ENCODE measurements at places on chromosomes 5 and 9. TPM values are rescaled to one million over a fixed set of nuclear protein-coding genes. Genes with fewer than 3 reads are reported as not detected.
A peak's percentile ranks its signal among the peaks of the same experiment; 100 is the strongest.

Gene GPR21
- total RNA-seq: not detected

DNA sequence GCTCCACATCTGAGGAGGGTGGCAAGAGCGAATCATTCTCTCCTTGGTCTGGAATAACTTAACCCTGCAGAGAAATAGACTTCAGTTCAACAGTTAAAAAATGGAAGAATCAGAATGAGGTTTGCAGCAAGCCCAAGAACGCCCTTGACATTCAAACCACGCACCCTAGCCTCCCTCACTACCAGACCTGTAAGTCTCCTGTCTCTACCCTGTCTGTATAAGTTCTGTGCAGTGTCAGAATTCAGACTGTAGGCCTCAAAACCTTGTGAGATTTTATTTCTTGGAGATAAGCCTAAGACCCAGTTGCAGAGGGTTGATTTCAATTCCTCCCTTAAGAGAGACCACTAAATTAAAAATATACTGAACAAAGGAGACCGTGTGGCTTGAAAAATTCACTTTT is 35.8 kb upstream of the PLPP1 start:
- H3K27me3 ChIP-seq: no peaks in the 10 kb centered on the region
- H3K27ac ChIP-seq: peak overlapping the region; percentile 93
- H3K36me3 ChIP-seq: no peaks in the 10 kb centered on the region
- H3K4me3 ChIP-seq: no peak overlapping the region

DNA sequence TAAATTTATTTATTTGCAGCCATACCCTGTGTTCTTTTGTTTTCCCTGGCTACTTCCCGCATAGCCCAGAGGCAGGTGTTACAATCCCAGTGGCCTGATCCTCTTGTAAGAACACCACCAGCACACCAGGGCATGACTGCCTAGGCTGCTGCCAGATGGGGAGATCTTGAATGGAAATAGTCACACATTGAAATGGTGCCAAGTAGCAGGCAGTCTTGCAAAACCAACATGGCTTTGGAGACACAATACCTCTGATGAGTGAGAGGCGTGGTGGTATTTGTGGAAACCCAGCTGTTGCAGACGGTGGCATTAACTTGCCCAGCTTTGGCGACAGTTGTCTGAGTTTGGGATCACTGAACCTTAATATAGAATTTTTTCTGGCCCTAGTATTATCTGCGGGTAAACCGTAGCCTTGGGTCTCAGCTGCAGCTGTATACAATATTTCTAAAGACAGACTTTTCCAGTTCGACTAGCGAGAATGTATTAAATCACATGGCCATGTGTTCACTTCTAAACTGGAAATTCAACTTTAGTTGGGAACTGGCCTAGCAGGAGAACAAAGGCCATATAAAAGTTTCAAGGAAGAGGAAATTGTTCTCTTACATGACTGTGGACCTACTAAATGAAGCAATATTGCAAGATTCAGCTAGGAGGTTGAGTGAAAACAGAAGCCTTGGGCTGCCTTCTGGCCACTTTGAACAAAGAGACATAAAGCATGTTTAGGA is 277.0 kb downstream of the SMARCA2 start:
- DNase-seq: no peak
- no peak overlapping the region for H3K27ac ChIP-seq

GRCh38 chr5:134975078-134975715 is 7.5 kb downstream of the CATSPER3 start:
- no peaks in the 10 kb centered on the region for H3K27me3 ChIP-seq
- no peak overlapping the region for H3K27ac ChIP-seq
- no peaks in the 10 kb centered on the region for H3K36me3 ChIP-seq
- no peaks in the 10 kb centered on the region for H3K4me1 ChIP-seq
- H3K4me3 ChIP-seq: no peak overlapping the region

DNA sequence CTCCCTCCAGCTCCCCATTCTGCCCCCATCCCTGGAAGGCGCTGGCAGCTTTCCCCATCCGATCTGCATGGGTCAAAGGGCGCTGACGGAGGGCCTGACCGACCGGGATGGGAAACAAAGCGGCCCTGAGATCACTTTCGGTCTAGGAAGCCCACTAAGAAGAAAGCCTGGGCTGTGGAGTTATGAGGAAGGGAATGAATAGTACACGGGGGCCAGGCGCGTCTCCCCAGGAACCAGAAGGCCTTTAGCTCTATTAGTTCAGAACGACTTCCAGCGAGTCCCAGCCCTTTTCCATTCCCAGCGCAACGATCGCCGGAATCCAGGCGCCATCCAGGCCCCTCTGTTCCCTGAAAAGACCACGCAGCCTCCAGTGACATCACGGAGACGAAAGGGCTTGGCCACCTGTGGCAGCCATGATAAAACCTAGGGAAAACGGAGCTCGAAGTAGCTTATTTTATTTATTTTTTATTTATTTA is 70.1 kb upstream of the CCDC180 start:
- no peaks in the 10 kb centered on the region for H3K36me3 ChIP-seq
- peaks cover 7% of the 10 kb centered on the region for H3K4me1 ChIP-seq
- peak overlapping the region; percentile 76 for H3K4me3 ChIP-seq
- no peak overlapping the region for H3K27ac ChIP-seq

GRCh38 chr5:10451137-10451824 is 9.6 kb downstream of the ROPN1L start:
- DNase-seq: no peak
- peaks cover 27% of the 10 kb centered on the region for H3K4me1 ChIP-seq
- no peaks in the 10 kb centered on the region for H3K27me3 ChIP-seq
- H3K27ac ChIP-seq: no peak overlapping the region
- H3K4me3 ChIP-seq: no peak overlapping the region

GRCh38 chr9:25677301-25678146 is 720 bp downstream of the TUSC1 start:
- H3K27ac ChIP-seq: peak overlapping the region; percentile 96
- H3K4me3 ChIP-seq: peak overlapping the region; percentile 97
- no peaks in the 10 kb centered on the region for H3K27me3 ChIP-seq

DNA sequence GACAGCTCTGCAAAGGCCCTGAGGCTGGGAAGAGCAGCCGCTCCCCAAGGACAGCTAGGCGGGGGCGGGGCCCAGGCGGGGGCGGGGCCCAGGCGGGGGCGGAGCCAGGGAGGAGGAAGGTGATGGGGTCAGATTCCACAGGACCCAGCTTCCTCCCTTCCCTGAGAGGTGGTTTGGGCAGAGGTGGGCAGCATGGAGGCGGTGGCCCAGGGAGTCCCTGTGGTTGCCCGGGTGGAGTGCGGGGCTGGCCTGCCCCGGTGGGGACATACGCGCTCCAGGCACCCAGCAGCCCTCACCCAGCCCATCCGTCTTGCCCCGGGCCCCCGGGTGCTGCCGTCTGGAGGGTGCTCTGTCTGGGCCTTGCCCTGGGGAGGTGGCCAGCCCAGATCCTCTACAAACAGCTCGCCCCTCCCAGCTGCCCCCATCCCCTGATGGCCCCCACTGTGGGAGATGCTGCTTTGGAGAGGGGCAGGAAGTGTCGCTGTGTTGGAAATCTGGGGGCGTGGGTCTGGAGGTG is 11.0 kb upstream of the RNU6ATAC start:
- no peak overlapping the region for H3K4me3 ChIP-seq
- no peak for DNase-seq
- H3K27me3 ChIP-seq: no peaks in the 10 kb centered on the region

Gene ARSK
- 19.9 TPM for total RNA-seq

DNA sequence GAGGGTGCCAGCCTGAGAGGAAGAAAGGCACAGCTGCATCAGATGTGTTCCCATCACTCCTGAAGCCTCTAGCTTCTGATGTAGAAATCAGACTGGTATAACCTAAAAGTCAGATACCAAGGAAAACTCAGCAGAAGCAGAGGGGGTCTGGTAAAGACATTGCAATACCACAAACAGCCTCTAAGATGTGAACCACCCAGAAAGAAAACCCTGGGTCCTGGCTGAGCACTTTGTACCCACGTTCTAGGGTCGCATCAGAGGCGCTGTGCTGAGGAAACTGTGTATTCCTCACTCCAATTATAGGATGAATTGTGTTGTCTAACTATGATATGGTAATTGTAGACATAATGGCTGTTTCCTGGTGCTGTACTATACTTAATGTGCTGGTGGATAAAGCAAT is 275.6 kb downstream of the IRX2 start:
- DNase-seq: no peak
- no peaks in the 10 kb centered on the region for H3K27me3 ChIP-seq
- no peak overlapping the region for H3K27ac ChIP-seq

Gene POLR3G
- 2.7 TPM for total RNA-seq

Gene SAP30L
- 38.1 TPM for total RNA-seq

DNA sequence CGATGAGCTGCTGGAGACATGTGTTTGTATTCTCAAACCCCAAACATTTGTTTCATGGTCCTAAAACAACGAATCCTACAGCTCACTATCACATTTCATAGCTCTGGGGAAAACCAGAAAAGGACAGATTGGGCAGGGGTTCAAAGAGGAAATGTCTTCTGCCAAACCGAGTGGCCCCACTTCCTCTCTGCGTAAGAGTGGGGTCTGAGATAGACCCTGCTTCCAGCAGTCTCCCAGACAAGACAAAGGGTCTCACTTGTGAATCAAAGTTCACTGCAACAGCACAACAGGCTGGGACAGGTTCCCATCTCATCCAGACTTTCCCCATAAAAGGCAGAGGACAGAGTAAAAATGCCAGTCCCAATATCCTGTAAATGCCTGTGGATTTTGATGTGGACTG is 276.2 kb upstream of the SLC24A2 start:
- H3K4me1 ChIP-seq: no peaks in the 10 kb centered on the region
- H3K36me3 ChIP-seq: no peaks in the 10 kb centered on the region
- H3K27ac ChIP-seq: no peak overlapping the region
- H3K27me3 ChIP-seq: no peaks in the 10 kb centered on the region
- no peak for DNase-seq

- no peaks in the 10 kb centered on the region for H3K4me1 ChIP-seq
- H3K27ac ChIP-seq: no peak overlapping the region
- no peak for DNase-seq
- no peak overlapping the region for H3K4me3 ChIP-seq
- H3K36me3 ChIP-seq: no peaks in the 10 kb centered on the region
Measured at GRCh38 chr9:6270896-6271295, 55.3 kb downstream of the IL33 start.

Gene GRHPR
- 250 TPM for total RNA-seq

- H3K4me3 ChIP-seq: no peak overlapping the region
- no peaks in the 10 kb centered on the region for H3K27me3 ChIP-seq
- H3K4me1 ChIP-seq: no peaks in the 10 kb centered on the region
- no peaks in the 10 kb centered on the region for H3K36me3 ChIP-seq
- peak; percentile 24 for DNase-seq
- H3K27ac ChIP-seq: no peak overlapping the region
Measured at GRCh38 chr5:151318850-151319732, 15.5 kb upstream of the SLC36A3 start.

GRCh38 chr9:132800038-132800648 is 77.9 kb downstream of the AK8 start:
- H3K27me3 ChIP-seq: no peaks in the 10 kb centered on the region
- H3K27ac ChIP-seq: no peak overlapping the region
- no peak for DNase-seq
- peaks cover 45% of the 10 kb centered on the region for H3K4me1 ChIP-seq
- H3K4me3 ChIP-seq: no peak overlapping the region
- no peaks in the 10 kb centered on the region for H3K36me3 ChIP-seq

GRCh38 chr9:16157216-16157615 is 604.4 kb downstream of the CCDC171 start:
- H3K4me1 ChIP-seq: no peaks in the 10 kb centered on the region
- H3K36me3 ChIP-seq: no peaks in the 10 kb centered on the region
- no peak for DNase-seq
- no peak overlapping the region for H3K4me3 ChIP-seq
- H3K27ac ChIP-seq: no peak overlapping the region
- no peaks in the 10 kb centered on the region for H3K27me3 ChIP-seq

DNA sequence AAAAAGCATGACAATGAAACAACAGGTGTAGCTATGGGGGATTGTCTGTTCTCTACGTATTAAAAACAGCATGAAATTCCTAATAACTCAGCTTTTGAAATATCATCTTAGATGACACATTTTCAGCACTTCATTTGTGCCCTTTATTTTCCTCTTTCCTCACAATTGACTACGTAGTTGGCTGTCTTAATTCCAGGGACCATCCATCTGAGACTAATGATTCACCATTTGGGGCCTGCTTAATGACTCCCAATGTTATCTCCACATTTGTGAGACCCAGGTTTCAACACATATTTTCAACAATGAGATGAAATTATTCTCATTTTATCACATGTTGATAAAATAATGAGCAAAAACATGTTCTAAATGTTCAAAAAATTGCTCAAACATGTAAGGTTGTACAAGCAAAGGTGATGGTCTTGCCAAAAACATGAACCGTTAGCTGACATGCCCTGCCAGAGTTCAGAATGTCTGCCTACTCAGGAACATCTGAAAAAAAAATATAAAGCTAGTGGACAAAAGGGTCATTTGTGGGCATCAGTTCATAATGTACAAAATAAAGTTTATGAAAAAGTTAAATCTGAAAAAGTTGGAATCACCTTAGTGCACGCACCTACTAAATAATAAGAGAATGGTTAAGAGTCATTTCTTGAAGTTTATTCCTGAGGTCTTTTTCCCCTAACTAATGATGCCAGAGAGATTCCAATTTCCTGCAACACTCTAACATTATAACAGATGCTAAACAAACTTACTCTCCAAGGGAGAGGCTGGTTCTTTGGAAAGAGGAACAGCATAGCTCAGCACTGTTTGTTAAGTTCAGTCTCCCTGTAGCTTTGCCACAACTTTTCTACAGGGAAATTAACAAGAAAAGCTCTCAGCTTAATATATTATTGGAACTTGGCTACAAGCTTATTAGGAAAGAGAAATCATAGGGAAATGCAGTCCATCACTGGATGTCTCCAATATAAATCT is 275.5 kb downstream of the SPOCK1 start:
- H3K36me3 ChIP-seq: no peaks in the 10 kb centered on the region
- no peaks in the 10 kb centered on the region for H3K27me3 ChIP-seq
- H3K4me3 ChIP-seq: no peak overlapping the region
- DNase-seq: no peak
- peak overlapping the region; percentile 43 for H3K27ac ChIP-seq

DNA sequence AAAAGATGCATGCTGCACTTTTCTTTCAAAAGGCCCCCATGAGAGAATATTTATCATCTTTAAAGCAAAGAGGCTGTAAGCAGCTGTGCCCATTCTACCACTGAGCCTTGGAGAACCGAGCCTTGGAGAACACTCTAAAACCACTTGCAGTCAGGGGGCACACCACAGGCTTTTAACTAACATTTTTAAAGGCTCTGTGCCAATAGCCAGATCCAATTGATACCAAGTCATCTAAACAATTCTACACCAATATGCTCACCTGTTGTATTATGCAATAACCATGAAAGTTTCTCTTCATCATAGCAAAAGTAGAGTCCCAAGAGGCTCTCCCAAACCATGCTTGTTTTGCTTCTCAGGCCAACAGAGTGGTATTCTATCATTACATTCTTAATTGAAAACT is 1090.5 kb upstream of the SEMA6A start:
- no peak overlapping the region for H3K4me3 ChIP-seq
- no peak overlapping the region for H3K27ac ChIP-seq
- H3K36me3 ChIP-seq: no peaks in the 10 kb centered on the region

GRCh38 chr9:69385581-69386033 is 60.6 kb downstream of the ENTREP1 start:
- no peak for DNase-seq
- no peaks in the 10 kb centered on the region for H3K36me3 ChIP-seq
- no peak overlapping the region for H3K27ac ChIP-seq
- no peaks in the 10 kb centered on the region for H3K4me1 ChIP-seq
- no peak overlapping the region for H3K4me3 ChIP-seq

Gene AGGF1
- total RNA-seq: 17.5 TPM

Gene MLANA
- total RNA-seq: not detected

GRCh38 chr9:31136524-31136923 is 1247.9 kb upstream of the ACO1 start:
- H3K4me1 ChIP-seq: no peaks in the 10 kb centered on the region
- H3K4me3 ChIP-seq: no peak overlapping the region
- no peak overlapping the region for H3K27ac ChIP-seq
- no peaks in the 10 kb centered on the region for H3K36me3 ChIP-seq
- no peak for DNase-seq

- H3K4me3 ChIP-seq: no peak overlapping the region
- no peak for DNase-seq
- no peaks in the 10 kb centered on the region for H3K36me3 ChIP-seq
- H3K27ac ChIP-seq: no peak overlapping the region
Measured at GRCh38 chr5:156019571-156020180, 307.3 kb upstream of the SGCD start.
